NCI-H2081 treated with DMSO at 0.1 percent for 48 hours (cell line): ENCODE measurements at places on chromosomes 1 and 21.

- no peak for DNase-seq
These were observed 4.6 kb downstream of the MYCL start for GRCh38 chr1:39896909-39897685.

DNA sequence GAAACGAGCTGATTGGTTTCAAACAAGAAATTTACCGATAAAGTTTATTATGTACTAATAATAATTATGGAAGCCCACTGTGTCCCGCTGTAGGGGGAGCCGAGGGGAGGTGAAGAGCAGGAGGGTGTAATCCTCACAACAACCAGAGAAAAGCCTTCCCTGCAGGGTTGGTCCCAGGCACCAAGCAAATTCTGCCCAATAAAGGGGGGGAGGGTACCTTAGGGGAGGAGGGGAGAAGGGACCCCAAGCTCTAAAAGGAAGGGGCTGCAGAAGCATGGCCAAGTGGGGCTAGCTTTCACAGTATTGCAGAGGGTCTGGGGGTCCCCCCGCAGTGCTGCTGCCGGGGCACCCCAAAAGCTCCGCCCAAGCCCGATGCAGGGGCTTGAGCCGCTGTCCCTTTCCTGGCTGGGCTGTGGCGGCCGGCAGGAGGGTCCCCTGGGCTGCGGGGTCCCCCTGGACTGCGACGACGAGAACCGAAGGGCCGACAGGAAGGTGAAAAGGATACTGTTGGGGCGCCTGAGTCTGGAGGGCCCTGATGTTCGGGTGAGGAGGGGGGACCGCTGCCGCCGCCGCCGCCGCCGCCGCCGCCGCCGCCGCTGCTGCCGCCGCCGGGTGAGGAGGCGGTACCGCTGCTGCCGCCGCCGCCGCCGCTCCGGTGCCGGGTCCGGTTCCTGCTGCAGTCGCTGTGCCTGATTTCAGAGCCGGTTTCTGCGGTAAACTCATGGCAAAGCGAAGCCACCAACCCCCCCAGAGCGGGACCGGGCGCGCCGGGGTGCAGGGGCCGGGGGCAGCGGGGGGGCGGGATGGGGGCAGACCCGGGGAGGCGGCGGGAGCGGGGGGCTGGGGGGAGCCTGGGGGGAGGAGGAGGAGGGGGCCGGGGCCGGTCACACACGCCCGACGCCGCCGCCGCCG is 771 bp downstream of the EIF4G3 start:
- DNase-seq: no peak

DNA sequence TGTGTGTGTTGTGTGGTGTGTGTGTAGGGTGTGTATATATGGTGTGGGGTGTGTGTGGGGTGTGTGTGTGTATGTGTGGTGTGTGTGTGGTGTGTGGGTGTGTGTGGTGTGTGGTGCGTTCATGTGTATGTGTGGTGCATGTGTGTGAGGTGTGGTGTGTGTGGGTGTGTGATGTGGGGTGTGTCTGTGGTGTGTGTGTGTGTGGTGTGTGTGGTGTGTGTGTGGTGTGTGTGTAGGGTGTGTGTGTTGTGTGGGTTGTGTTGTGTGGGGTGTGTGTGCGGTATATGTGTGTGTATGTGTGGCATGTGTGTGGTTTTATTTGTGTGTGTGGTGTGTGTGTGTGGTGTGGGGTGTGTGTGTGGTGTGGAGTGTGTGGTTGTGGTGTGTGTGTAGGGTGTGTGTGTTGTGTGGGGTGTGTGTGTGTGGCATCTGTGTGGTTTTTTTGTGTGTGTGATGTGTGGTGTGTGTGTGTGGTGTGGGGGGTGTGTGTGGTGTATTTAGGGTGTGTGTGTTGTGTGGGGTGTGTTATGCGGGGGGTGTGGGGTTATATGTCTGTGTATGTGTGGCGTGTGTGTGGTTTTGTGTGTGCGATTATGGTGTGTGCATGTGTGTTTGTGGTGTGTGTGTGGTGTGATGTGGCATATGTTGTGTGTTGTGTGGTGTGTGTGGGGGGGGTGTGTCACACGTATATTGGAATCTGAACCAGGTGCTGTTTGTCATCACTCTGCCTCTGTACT is 17.1 kb upstream of the ZBTB21 start:
- DNase-seq: no peak

- no peak for DNase-seq
These were observed 31.7 kb downstream of the GALNT2 start for GRCh38 chr1:230098723-230099122.

- DNase-seq: no peak
These were observed 137.8 kb downstream of the LMX1A start for GRCh38 chr1:165218731-165219130.

DNA sequence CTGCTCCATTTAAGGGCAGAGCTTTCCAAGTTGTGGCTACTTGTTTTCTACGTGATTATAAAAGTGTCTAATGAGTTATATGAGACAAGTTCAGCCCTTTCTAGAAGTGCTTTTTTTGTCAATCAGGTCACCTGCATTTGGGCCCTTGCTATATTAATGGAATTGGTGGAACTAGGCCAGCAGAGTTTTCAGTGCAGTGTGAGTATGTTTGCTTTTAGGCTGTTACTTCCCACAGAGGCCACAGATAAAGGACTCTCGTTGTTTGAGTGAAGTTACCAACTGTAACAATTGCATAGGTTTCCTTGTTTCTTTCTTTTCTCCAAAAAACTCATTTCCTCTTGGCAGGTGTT is 10.9 kb downstream of the SMAP2 start:
- DNase-seq: no peak

- no peak for DNase-seq
These were observed 71.2 kb upstream of the NRIP1 start for GRCh38 chr21:15135867-15136629.

- DNase-seq: no peak
These were observed 1.5 kb upstream of the ZMPSTE24 start for GRCh38 chr1:40256401-40257084.

DNA sequence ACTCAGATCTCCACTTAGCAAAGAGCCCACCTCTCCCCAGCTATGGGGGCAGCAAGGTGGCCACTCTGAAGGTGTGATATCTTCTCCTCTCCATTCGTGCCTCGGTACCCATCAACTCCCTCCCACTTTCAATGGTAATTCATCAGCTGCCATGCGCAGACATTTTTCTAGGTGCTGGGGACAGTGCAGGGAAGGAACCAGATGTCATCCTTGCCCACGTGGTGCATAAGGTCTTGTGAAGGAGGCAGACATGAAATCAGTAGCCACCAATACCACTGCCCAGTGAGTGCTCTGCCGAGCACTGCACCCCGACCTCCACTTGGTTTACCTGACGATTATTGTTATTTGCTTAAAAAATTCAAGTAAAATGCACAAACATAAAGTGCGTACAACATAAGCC is 76.3 kb upstream of the CSF3R start:
- no peak for DNase-seq

GRCh38 chr1:16442265-16442664 is 1.7 kb downstream of the NECAP2 start:
- no peak for DNase-seq

DNA sequence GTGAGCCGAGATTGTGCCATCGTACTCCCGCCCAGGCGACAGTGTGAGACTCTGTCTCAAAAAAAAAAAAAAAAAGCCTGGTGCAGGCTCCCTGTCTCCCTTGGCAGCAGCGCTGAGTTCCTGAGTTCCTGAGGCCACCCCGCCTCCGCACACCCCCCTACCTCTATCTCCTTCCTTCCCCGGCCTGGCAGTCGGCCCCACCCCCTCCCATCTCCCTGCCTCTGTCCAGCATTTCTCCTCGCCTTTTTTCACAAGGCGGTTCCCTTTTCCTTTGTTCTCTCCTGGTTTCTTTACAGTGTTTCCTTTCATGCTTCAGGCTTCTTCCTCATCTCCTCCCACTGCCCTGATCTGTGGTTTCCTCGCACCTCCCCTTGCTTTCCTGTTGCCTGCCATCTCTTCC is 2.7 kb downstream of the RORC start:
- DNase-seq: no peak

DNA sequence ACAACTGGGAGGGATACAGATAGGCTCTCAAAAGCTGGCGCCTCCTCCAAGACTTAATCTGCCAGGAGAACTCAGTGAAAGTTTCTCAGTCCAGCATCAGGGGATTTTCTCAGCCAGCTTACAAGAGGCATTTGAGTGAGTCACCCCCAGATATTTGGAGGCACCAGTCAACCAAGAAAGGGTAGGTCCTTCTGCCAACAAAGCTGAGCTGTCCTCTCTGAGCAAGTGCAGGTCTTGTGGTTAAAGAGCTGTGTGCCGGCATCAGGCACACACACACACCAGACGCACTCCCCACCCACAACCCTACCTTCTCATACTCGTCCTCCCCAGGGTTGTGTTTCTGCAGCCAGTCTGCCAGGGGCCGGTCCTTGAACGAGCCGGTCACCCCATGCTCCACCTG is 27.0 kb upstream of the PPP1R15B start:
- DNase-seq: no peak

- DNase-seq: no peak
These were observed 2.7 kb upstream of the SLC30A10 start for GRCh38 chr1:219931033-219931432.

- DNase-seq: no peak
These were observed 42.5 kb downstream of the NEK2 start for GRCh38 chr1:211632808-211633523.

- no peak for DNase-seq
These were observed 36.9 kb upstream of the FNBP1L start for GRCh38 chr1:93411000-93411399.

DNA sequence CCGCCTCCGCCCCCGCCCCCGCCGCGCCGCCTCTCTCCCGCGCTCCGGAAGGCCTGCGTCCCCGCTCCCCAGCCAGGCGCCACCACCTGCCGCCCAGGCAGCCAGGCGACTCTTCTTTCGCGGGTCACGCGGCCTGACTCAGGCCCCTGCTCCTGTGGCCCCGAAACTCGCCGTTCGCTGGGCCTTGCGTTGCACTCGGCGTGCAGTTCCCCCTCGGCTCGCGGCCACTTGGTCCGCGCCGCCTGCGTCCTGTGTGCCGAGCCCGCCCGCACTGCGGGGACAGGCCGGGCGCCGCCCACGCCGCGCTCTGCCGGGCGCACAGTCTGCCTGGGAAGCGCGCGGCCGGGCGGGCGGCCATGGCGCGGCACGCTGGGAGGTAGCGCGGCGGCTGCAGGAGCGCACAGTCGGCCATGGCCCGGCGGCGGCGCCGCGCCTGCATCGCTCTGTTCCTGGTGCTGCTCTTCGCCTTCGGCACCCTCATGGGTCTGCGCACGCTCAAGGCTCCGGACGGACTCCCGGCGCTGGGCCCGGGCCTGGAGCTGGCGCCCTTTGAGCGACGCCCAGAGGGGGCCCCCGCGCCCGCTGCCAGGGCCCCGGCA is at the start of gene MANEAL:
MANEAL (plus strand) TSS at position 75 of the 599 bp plus-strand sequence; CDS start at position 411, 336 bp downstream.
- DNase-seq: no peak

- DNase-seq: no peak
These were observed 99.7 kb downstream of the HIVEP3 start for GRCh38 chr1:41819069-41819468.

DNA sequence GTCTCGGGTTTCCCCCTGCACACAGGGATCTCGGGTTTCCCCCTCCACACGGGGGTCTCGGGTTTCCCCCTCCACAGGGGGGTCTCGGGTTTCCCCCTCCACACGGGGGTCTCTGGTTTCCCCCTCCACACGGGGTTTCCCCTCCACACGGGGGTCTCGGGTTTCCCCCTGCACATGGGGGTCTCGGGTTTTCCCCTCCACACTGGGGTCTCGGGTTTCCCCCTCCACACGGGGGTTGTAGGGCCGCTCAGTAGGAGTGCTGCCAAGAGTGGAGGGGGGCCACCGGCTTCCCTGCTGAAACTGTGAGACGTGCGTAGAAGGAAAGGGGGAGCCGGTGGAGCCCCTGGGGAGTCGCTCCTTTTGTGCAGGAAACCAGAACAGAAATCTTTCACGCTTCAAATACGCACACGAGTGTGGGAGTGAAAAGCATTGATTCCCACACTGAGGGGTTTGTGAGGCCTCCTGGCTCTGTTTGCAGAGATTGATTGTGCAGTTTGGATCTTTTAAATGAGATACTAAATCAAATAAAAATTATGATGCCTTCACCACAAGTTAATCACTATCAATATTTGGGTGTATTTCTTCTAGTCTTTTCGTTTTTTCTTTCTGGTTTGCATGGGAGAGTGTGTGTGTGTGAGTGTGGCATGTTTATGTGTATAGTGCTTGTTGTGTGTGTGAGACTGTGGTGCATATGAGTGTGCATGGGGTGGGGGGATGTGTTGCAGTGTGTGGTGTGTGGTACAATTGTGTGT is 54.3 kb upstream of the TRAPPC10 start:
- DNase-seq: no peak

- DNase-seq: no peak
These were observed 96.3 kb upstream of the SLC2A1 start for GRCh38 chr1:43054961-43055360.

DNA sequence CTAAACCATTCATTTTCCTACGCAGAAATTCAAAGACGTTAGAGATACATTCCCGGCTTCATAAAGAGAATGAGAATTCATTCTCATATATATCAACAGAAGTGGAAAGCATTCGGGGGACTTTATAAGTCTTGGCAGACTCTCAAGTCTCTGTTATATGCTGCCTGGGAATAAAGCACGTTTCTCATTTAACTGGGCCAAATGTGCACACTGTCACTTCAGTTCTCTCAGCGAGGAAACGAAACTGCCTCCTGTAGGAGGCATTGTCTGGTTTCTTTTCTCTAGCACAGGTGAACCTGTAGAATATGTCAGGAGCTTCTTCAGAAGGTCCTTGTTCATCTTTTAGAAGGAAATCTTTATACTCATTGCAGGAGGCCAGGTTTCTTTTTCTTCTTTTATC is 367.6 kb downstream of the PTBP2 start:
- DNase-seq: no peak

DNA sequence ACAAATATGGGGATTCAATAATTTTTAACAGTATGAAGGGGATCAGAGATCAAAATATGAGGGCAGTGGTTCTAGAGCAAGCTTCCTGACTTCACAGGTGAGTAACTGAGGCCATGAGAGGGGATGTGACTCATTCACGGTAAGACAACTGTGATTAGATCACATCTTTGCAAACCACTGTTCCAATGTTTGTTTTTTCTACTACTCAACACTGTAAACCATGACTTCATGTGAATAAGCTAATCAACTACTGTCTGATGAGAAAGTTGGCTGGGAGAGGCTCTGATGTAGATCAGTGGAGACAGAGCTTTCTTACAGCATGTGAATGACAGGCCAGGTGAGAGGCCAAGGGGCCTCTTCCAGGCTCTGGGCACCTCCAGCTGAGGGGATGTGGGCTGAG is 84.7 kb downstream of the BRINP2 start:
- DNase-seq: no peak

- DNase-seq: no peak
These were observed 11.4 kb downstream of the THBS3 start for GRCh38 chr1:155196103-155196892.

- no peak for DNase-seq
These were observed 429 bp downstream of the SRRM1 start for GRCh38 chr1:24643363-24644099.

GRCh38 chr1:201591981-201592380 is 53.1 kb downstream of the NAV1 start:
- no peak for DNase-seq

- DNase-seq: no peak
These were observed 442.1 kb downstream of the PTBP2 start for GRCh38 chr1:97163591-97164275.

DNA sequence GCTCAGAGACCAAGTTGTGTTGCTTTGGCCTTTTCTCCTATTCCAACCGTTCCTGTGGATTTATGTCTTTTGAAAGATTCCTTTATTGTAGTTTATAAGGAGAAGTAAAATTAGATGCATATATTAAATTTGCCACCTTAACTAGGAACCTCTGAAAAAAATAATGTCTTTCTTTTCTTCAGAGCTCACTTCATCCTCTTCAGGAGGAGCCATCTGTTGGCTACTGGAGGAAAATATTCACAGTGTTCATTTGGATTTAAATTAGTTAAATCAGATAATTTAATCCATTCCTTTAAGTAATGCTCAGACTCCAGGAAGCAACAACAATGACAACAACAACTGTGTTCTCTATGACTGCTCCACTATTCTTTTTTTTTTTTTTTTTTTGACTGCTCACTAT is 164.0 kb downstream of the FASLG start:
- DNase-seq: no peak
